Tibial nerve (tissue), 4 donors: ENCODE measurements at places on chromosomes 4 and X. TPM values are rescaled to one million over a fixed set of nuclear protein-coding genes. Genes with fewer than 3 reads are reported as not detected.

DNA sequence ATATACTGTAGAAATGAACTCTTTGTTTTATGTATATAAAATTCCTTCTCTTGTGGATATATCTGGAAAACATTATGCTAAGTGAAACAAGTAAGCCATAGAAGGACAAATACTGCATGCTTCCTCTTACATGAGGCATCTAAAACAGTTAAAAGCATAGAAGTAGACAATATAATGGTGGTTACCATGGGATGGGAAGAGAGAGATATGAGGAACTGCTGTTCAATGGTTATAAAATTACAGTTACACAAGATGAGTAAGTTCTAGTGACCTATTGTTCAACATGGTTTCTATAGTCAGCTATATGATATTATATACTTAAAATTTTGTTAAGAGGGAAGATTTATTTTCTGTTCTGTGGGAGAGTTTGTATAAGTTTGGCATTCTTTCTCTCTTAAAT, 43.4 kb downstream of the HTRA3 start:
- no peak overlapping the region for H3K4me3 ChIP-seq
- no peaks in the 10 kb centered on the region for H3K36me3 ChIP-seq
- no peaks in the 10 kb centered on the region for H3K27me3 ChIP-seq
- H3K4me1 ChIP-seq = peaks cover 8% of the 10 kb centered on the region

DNA sequence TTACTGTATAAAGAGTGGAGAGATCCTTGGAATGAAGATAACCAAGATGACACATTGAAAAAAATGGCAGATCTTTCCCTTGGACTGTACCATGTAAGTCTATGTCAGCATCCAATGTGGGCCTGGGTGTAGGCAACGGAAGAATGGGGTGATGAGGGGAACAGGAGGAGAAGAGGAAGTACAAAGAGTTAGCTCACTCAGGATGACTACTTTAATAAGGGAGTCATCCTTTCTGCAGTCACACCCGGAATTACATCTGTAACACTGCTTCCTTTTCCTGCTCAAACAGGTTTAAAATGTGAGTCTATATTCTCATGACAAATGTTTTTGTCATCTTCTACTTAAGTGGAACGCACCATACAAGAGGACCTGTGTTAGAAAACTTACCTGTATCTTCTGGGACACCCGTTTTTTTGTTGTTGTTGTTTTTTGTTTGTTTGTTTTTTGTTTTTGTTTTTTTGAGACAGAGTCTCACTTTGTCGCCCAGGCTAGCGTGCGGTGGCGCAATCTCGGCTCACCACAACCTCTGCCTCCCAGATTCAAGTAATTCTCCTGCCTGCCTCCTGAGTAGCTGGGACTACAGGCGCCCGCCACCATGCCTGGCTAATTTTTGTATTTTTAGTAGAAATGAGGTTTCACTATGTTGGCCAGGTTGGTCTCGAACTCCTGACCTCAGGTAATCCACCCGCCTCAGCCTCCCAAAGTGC, 18.0 kb downstream of the HPSE start:
- H3K27me3 ChIP-seq = no peaks in the 10 kb centered on the region
- H3K36me3 ChIP-seq = no peaks in the 10 kb centered on the region
- DNase-seq = no peak

GRCh38 chr4:31807036-31807435, 1086.9 kb downstream of the PCDH7 start:
- H3K36me3 ChIP-seq = no peaks in the 10 kb centered on the region
- H3K4me3 ChIP-seq = no peak overlapping the region
- no peak overlapping the region for H3K27ac ChIP-seq
- H3K27me3 ChIP-seq = no peaks in the 10 kb centered on the region
- no peaks in the 10 kb centered on the region for H3K4me1 ChIP-seq

DNA sequence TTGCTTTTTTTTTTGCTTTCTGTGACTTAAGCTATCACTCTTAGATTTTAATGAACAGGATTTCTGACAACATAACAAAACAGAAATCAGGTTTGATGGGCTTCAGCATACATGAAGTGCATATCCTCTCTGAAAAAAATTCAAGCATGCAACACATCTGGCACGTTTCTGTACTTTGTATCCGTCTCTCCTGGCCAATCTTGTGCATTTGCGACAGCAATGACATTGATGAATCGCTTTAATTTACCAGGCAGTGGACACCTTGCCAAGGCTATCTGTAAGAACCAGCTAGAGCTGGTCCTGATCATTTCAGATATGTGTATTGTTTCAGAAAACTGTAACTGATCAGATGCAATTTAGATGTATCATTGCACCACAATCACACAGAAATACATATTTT, 93.3 kb downstream of the CCSER1 start:
- H3K4me3 ChIP-seq = no peak overlapping the region
- no peaks in the 10 kb centered on the region for H3K36me3 ChIP-seq
- H3K4me1 ChIP-seq = no peaks in the 10 kb centered on the region
- H3K27ac ChIP-seq = no peak overlapping the region
- no peak for DNase-seq

DNA sequence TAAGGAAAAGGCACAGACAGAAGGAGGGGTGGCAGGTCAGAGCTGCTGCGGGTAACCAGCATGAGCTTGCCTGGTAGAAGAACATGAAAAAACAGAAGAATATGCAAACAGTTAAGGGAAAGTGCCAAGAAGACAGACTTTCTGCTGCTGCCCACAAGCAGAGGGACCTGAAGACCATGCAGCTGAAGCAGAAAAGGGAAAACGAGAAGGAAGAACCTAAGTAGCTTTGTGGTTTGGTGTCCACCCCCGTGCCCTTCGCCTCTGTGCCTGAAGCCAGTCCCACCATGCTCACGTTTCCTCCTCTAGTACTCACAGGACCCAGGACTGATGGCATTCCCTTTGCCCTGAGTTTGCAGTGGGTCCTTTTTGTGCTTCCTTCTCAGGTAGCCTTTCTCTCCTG, 62.8 kb downstream of the UBA6 start:
- no peak overlapping the region for H3K4me3 ChIP-seq
- DNase-seq = no peak
- no peaks in the 10 kb centered on the region for H3K36me3 ChIP-seq
- H3K27me3 ChIP-seq = no peaks in the 10 kb centered on the region
- no peak overlapping the region for H3K27ac ChIP-seq
- no peaks in the 10 kb centered on the region for H3K4me1 ChIP-seq

- no peak overlapping the region for H3K27ac ChIP-seq
- no peaks in the 10 kb centered on the region for H3K36me3 ChIP-seq
- H3K4me3 ChIP-seq = no peak overlapping the region
Measured at GRCh38 chr4:176790398-176790797, 2.3 kb downstream of the VEGFC start.

GRCh38 chrX:136048446-136048845, 63.2 kb downstream of the SLC9A6 start:
- no peaks in the 10 kb centered on the region for H3K36me3 ChIP-seq
- no peaks in the 10 kb centered on the region for H3K4me1 ChIP-seq
- H3K4me3 ChIP-seq = no peak overlapping the region
- DNase-seq = no peak
- no peak overlapping the region for H3K27ac ChIP-seq

DNA sequence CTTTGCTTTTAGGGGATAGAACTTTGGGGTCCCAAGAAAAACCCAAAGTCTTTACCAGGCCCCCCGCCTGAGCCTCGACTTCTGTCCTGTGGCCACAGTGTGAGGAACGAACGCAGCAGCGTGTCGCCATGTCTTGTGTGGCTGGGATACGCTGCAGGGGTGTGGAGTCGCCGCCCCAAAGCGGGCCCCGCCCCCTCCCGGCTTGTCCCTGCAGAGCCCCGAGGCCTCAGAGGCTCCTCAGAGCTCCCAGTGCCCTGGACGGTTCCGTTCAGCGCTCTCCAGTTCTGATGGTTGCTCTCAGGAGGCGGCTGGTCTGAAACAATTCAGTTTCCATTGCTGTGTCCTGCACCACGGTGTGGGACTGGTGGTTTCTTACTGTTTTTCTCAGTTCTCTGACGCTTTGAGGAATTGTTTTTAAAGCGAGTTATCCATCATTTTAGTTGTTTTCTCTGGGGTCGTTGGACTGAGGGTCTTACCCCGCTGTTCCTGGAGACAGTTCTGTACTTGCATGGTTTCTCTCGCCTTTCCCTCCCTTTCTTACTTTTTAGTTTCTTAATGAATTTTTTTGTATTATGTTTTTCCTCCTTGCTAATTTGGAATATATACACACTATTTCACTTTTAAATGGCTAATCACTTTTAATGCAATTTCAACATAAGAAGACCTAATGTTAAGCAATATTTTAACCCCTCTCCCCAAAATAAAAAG, 1.6 kb upstream of the IDUA start:
- no peak for DNase-seq
- H3K27ac ChIP-seq = no peak overlapping the region
- peaks cover 5% of the 10 kb centered on the region for H3K4me1 ChIP-seq

GRCh38 chr4:187276736-187277408, 553.2 kb upstream of the FAT1 start:
- no peak overlapping the region for H3K4me3 ChIP-seq
- DNase-seq = no peak
- no peaks in the 10 kb centered on the region for H3K36me3 ChIP-seq

GRCh38 chr4:9996319-9997110, 24.8 kb downstream of the SLC2A9 start:
- DNase-seq = no peak
- no peak overlapping the region for H3K27ac ChIP-seq
- no peak overlapping the region for H3K4me3 ChIP-seq
- no peaks in the 10 kb centered on the region for H3K36me3 ChIP-seq

DNA sequence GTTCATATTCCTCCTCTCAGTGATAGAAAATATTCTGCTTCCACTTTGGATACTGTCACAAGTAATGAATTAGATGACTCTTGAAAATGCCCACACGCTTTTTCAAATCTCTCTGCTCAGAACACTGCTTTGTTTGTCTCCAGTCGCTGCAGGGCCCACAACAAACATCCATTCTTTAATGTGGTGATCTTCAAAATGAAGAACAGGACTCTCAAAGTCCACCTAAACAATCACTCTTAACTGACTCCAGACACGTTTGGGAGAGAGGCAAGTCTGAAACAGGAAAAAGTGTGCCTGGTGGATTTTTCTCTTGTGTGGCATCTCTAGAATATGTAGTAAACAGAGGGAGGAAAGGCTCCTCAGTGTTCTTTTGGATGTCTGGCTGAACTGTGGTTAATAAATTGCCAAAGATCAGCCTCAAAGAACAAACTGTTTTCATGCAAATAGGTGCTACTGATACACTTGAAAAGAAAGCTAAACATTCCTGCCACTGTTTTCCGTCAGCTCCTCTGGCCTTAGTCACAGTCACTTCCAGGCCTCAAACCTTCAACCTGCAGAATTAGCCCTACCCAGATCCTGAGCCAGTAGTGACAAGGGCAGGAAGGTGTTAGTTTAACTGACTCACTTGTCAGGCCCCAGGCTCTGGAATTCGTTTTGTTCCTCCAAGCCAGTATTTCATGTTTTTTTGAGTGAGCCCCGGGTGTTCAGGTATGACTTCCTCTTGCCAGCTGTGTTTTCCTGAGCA, 259.6 kb upstream of the GPC4 start:
- peaks cover 30% of the 10 kb centered on the region for H3K27me3 ChIP-seq
- no peak overlapping the region for H3K4me3 ChIP-seq
- H3K36me3 ChIP-seq = no peaks in the 10 kb centered on the region
- H3K27ac ChIP-seq = no peak overlapping the region
- no peak for DNase-seq

DNA sequence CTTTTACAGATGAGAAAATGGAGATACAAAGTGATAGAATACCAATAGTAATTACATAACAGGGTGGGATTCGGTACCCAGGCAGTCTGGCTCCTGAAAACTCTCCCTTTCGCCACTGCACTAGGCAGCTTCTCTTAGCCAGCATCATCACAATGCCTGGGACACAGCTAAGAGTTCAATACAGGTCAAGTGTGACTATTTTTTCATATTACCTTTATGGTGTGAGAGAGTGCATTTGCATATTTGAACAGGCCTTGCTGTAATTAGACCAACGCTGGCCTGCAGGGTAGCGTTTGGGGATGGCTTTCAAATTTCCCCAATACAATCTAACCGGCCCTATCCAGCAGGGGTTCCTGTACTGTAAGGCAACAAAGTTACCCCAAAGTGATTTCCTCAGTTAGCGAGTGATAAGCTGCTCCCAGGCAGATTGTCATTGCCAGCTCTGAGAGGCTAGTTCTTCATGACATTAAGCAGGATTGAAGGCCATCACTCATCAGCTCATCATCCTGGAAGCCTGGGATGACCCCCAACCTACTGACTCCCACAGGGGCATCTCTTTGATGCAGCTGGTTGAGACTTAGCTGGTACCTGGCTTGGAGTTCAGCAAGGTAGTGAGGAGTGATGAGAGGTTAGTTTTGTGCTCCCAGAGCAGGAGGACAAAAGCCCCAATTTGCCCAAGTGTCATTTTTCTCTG, 836.8 kb upstream of the LCORL start:
- DNase-seq = no peak
- H3K27ac ChIP-seq = no peak overlapping the region
- H3K4me3 ChIP-seq = no peak overlapping the region
- H3K36me3 ChIP-seq = no peaks in the 10 kb centered on the region
- no peaks in the 10 kb centered on the region for H3K27me3 ChIP-seq

DNA sequence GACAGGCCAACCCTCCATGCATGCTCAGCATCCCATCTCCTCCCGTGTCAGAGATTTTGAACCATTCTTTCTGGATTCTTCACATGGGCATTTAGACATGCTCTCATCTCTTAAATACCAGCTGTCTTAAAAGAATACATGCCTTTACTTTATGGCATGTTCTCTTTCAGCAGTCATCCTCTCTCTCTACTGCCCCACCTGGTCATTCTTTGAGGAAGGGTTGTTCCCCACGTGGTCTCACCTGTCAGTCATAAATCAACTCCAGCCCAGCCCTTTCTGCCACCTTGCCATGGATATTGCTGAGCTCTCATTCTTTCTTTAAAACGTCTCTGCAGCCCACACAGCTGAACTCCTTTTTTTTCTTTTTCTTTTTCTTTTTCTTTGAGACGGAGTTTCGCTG, 111.3 kb downstream of the ARHGAP10 start:
- H3K36me3 ChIP-seq = no peaks in the 10 kb centered on the region
- H3K27ac ChIP-seq = no peak overlapping the region
- no peaks in the 10 kb centered on the region for H3K27me3 ChIP-seq
- no peak for DNase-seq

DNA sequence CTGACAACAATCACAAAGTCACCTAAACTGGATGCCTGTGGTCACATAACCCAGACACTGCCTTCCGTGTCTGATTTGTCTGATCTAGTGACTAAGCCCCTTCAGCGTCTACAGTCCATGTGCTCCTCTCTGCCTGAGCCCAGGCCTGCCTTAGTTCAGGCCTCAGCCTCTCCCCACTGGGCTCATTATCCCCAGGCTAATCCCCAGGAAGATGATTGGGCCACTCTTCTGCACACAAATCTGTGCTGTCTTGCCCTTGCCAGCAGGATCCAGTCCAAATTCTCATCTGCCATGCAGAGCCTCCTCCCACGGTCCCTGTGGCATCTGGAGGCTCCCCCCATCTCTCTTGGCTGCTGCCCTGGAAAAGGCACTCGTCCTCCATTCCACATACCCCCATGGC, 96.5 kb downstream of the SLC2A9 start:
- no peak overlapping the region for H3K4me3 ChIP-seq
- no peak for DNase-seq
- no peaks in the 10 kb centered on the region for H3K27me3 ChIP-seq
- H3K36me3 ChIP-seq = no peaks in the 10 kb centered on the region
- no peaks in the 10 kb centered on the region for H3K4me1 ChIP-seq
- no peak overlapping the region for H3K27ac ChIP-seq

- H3K4me1 ChIP-seq = no peaks in the 10 kb centered on the region
- H3K27ac ChIP-seq = peak overlapping the region; percentile 67
- no peaks in the 10 kb centered on the region for H3K36me3 ChIP-seq
- no peak overlapping the region for H3K4me3 ChIP-seq
- H3K27me3 ChIP-seq = no peaks in the 10 kb centered on the region
Measured at GRCh38 chr4:151117371-151117962, 18.0 kb downstream of the RPS3A start.

SCML1 gene
- 16.5 TPM for total RNA-seq

AP1S2 gene
- 94.1 TPM for total RNA-seq

GABRE gene
- total RNA-seq = 36.3 TPM
